ENCODE measurements at places on chromosomes 1 and 21.

DNA sequence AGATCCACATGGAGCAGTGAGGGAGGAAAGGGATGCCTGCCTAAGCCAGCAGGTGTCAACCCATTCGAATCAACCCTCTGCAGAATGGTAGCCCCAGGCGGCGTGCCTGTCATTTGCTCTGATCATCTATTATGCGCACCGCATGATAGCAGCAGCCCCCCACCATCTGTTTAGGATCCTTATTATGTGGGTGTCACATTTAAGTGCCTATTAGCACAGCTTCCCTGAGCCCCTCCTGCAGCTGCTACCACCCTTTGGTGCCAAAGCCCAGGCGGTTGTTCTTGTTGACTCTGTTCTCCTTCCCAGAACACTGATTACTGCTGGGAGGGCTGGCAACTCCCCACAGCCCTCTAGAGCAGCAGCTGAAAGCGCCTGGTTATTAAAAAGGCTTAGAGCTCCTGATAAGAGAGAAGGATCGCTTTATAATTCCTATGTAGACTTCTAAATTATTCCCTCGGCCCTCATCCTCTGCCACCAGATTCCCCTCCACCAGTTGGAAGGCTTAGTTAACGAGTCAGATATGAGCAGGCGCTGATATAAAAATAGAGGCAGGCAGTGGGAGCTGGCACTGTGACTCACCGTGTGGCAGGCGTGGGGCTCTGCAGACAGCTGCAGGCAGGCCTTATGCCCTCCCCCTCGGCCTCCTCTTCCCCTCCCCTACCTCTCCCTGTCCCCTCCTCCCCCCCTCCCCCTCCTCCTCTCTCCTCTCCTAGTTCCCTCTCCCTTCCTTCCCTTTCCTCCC, 23.0 kb downstream of the ACTA1 start:
- peak; percentile 96 for ATAC-seq

GRCh38 chr1:201400852-201401230, 1.7 kb upstream of the LAD1 start:
- ATAC-seq = no peak

- ATAC-seq = peak; percentile 15
Measured at GRCh38 chr1:21956720-21957552, 19.8 kb upstream of the HSPG2 start.

DNA sequence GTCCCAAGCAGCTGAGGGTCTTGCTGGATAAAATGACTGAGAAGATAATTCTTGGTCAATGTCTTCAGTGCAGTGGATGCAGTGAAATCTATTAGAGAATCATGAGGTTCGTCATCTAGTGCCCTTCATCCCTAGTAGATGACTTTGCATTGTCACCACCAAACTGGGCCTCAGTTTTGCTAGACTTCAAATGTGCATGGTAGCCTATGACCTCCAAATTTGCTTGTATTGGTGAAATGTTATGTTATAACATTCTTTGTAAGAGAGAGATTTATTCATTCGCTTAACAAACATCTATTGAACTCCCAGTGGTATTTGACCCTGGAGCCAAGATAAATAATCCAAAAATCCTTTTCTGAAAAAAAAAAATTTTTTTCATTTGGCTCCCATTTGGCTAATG, 183.8 kb downstream of the LMX1A start:
- no peak for ATAC-seq

DNA sequence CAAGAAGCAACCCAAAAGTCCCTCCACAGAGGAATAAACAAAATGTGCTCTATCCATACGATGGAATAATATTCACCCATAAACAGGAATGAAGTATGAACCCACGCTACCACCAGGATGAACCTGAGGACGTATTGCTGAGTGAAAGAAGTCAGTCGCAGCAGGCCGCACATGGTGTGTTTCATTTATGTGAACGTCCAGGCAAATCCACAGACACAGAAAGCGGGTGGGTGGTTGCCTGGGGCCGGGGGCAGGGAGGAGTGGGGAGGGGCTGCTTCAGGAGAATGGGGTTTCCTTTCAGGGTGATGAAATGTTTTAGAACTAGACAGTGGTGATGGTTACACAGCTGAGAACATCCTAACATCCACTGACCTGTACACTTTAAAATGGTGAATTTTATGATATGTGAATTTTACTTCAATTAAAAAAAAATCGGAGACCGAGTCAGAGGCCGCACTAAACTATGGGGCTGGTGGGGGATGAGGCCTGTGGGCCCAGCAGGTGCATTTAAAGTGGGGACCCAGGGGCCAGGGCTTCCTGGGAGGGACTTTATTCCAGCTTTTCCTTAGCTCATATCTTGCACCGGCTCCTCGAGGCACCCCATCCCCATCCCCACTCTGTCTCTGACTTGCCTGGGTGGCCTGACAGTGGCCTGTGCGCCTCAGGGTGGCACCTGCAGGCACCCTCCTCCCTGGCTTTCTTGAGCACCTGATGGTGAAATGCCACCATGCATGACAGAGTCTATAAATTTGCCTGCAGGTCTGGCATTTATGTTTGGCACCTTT, 392.6 kb upstream of the VAMP3 start:
- ATAC-seq = no peak

DNA sequence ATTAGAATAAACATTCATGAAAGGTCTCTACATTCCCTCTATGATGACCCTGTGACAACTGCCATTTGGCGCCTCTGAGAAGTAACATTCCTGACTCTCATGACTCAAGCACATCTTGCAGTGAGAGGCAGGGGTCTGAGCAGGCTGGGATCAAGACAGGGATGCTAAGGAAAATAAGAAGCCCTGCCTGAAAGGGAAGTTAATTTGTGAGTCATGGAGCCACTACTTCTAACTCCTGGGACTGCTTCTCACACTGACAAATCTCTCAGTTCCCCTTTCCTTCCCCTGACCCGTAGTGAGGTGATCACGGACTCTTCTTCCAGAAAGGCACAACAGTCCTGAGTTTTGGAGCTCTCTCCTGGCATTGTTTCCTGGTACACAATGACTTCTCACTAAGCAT, 231.9 kb downstream of the TNR start:
- no peak for ATAC-seq

- ATAC-seq = peak; percentile 68
Measured at GRCh38 chr1:10943991-10944730, 68.3 kb upstream of the TARDBP start.

GRCh38 chr1:205709640-205710039, 29.3 kb upstream of the SLC45A3 start:
- ATAC-seq = no peak

- no peak for ATAC-seq
Measured at GRCh38 chr1:194908643-194909042, 1699.6 kb downstream of the KCNT2 start.

GRCh38 chr1:9426291-9426711, 113.0 kb upstream of the SLC25A33 start:
- ATAC-seq = no peak

DNA sequence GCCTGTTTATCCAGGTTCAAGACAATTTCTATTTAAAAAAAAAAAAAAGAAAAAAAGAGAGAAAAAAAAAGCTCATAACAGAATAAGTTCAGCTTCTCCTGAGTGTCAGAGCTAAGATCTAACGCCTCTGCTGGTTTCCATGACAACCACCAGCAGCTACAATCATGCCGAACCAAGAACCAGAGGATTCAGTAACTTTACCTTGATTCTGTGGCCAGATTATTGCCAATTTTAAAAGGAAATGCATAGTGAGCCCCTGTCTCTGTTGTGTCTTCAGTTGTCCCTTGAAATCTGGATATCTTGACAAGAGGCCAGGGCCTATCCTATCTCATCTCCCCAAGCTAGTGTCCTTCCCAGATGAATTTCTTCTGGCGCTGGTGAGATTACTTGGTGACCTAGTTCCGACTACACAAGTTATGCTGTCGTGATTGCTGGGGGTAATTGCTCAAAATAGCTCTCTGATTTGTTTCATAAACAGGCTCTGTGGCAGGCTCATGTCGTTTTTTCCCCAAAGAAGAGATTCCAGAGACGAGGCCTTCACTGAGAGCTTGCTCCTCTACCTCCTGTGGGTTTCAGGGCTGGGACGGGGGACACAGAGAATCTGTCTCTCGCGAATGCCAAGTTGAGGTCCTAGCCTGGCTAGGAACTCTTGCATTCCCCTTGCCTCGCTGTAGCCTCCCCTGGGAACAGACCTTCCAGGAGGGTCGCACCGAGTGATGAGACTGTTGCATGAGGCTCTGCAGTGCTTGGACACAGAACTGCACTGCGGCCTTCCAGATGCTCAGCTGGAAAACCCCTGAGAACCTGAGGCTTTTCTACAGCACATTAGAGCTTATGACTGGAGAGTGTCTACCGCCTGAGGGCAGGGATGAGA, 32.4 kb upstream of the SCCPDH start:
- no peak for ATAC-seq

DNA sequence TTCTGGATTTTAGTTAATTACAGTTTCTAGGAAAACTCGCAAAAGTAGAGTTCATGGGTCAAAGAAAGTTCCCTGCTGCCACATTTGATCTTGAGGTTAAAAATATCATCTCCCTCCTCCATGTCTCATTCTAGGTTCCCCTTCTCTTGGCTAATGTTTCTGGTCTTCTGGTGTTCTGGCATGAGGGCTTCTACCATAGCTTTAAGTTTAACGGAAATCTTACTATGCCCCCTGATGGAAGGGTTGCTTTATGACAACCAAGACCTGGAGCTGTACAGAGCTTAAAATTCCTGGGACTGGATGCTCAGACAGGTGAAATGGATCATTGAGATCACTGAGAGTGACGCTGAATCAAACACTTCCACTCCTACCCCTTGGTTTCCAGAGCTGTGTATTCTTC, 1881.7 kb downstream of the MRPL39 start:
- no peak for ATAC-seq

DNA sequence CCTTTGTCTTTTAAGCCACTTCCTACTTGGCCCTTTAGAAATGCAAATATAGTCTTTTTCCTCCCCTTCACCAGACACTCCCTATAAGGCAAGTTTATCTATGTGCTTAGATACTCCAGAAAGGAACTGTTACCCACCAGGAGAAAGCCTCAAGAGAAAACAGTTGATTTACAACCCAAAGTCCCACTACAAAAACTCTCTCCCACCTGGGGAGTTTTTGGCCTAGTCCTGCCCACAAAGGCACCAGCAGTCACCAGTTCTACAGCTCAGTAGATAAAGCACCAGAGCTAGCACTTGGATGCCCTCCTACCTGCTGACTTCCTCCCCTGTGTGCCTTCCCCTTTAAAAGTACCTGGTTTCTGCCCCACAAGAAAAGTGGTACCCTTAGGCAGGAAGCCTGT, 27.7 kb upstream of the HAO2 start:
- no peak for ATAC-seq

- ATAC-seq = peak; percentile 86
Measured at GRCh38 chr1:106254748-106255147, 801.7 kb upstream of the PRMT6 start.
